K562 (cell line): ENCODE measurements at places on chromosomes 1 and 21. TPM values are rescaled to one million over a fixed set of nuclear protein-coding genes. Genes with fewer than 3 reads are reported as not detected.

Gene SYT11
- 0.18 and 0.20 TPM in 2 replicates for total RNA-seq

Gene COL24A1
- 0.02 and 0.07 TPM in 2 replicates for total RNA-seq

Gene EXTL1
- total RNA-seq = 0.13 and 0.16 TPM in 2 replicates

Gene ALX3
- total RNA-seq = not detected in 2 replicates

Gene PRELP
- total RNA-seq = 0.02 and 0.04 TPM in 2 replicates

Gene NKAIN1
- total RNA-seq = 0.22 TPM in 1 of 2 replicates, not detected in the other

Gene PTPRF
- 3.3 and 4.2 TPM in 2 replicates for total RNA-seq

Gene UCK2
- 95.9 and 98.2 TPM in 2 replicates for total RNA-seq

Gene LSS
- total RNA-seq = 87.9 and 89.5 TPM in 2 replicates

Gene KCNJ6
- 0.07 TPM in 2 replicates for total RNA-seq

Gene CELA3B
- 3.1 and 3.8 TPM in 2 replicates for total RNA-seq

Gene ASPM
- total RNA-seq = 56.2 and 57.1 TPM in 2 replicates

Gene GBP5
- total RNA-seq = 0.29 and 0.40 TPM in 2 replicates

Gene KLHDC7A
- 0.02 TPM in 1 of 2 replicates, not detected in the other for total RNA-seq

Gene ENAH
- 0.55 and 0.85 TPM in 2 replicates for total RNA-seq

Gene PPM1J
- total RNA-seq = 5.1 and 7.1 TPM in 2 replicates

Gene RAB25
- total RNA-seq = 0.27 and 0.49 TPM in 2 replicates

Gene RRAGC
- total RNA-seq = 13.6 and 14.6 TPM in 2 replicates

Gene LIPI
- total RNA-seq = not detected in 2 replicates

Gene ASAP3
- 27.6 and 31.2 TPM in 2 replicates for total RNA-seq

Gene TDRD5
- total RNA-seq = 0.07 and 0.33 TPM in 2 replicates

Gene TSPAN1
- total RNA-seq = 0.38 and 0.58 TPM in 2 replicates

Gene THEM4
- total RNA-seq = 25.5 and 27.4 TPM in 2 replicates

Gene TMEM52
- total RNA-seq = 21.5 and 22.5 TPM in 2 replicates

Gene GIPC2
- 0.04 TPM in 2 replicates for total RNA-seq
